Foreskin keratinocyte (primary cell): ENCODE measurements at places on chromosomes 4 and X. TPM values are rescaled to one million over a fixed set of nuclear protein-coding genes. Genes with fewer than 3 reads are reported as not detected.
A peak's percentile ranks its signal among the peaks of the same experiment; 100 is the strongest.

- DNase-seq: no peak
Observed at GRCh38 chr4:180675359-180675650, 1567.9 kb upstream of the TENM3 start.

DNA sequence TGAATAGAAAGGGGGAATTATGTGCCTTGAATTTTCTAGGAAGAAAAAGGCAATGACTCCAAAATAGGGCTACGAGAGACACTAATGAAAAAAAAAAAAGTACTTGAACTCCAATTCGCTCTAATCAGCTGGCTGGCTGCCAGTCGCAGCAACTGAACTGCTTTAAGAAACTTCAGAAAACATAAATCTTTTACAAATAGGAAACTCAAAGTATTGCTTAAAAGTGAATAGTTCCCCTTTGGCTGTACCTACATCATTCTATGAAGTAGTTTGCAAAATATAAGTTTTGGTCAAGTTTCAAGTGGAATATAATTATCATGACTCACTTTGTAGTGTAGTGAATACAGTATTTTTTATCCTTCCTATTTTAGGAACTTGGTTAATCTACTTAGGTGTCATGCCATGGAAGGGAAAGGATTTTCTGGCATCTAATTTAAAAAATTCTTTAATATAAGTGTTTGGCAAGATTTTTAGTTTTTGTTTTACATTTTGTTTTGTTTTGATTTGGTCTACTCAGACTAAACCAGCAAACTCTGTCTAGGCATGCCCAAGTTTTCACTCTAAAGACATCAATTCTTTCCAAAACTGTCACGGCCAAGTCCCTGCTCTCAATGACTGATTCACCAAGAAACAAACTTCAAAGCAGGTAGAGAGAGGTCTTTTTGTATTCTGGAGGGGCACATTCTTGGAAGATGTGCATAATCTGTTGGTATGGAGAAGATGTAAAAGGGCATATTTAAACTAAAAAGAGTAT lies 382.4 kb upstream of the GALNT7 start:
- peak; percentile 36 for DNase-seq

DNA sequence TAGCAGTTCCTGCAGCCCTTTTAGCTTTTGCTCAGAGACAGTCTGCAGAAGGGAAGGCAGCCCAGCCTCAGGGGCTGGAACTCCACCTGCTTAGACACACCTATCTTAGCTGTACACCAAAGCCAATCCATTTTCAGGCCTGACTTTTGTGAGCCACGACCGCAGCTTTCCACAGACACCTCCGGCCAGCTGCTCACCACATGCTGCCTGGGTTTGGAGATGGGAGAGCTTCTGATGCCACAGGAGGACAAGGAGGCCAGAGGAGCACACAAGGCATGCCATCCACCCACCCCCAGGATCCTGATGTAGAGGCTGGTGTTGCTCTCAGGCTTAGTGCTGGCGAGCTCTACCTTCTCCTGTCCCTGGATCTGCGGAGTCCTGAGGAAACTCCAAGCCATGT lies 141.8 kb upstream of the NALF2 start:
- no peak for DNase-seq

- no peak for DNase-seq
Observed at GRCh38 chr4:80221161-80221560, 23.9 kb downstream of the PRDM8 start.

DNA sequence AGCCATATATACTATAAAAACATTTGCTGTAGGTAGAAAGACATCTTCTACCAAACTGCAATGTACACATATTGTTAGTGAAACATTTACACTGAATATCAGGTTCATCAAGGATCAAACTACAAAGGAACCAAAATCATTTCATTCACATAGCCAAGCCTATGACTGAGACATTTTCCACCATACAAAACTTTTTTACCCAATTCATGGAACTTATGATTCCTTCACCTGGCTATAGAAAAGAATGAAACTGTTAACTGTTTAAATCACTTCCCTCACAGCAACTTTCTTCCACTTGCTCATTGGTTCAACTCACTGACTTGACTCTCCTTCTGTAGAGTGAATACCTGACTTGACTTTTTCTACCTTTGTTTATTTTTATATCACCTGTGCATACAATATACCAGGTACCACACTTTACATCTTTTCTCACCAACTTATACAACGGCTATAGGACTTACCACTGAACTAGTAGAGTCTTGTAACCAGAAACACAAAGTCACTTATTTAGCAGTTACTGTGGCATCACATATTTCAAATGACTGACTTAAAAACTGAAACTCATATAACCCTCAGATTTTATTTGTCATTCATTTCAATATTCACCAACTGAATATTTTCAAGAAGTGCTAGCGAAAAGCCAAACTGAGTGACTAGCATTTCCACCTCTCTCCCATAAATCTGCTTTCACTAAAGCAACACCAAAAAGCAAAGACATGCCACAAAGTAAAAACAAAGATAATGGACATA lies 30.9 kb downstream of the CAMK2D start:
- no peak for DNase-seq

GRCh38 chr4:14783011-14783877 lies 219.0 kb upstream of the CPEB2 start:
- peak; percentile 97 for DNase-seq

GRCh38 chr4:4421356-4421755 lies 34.5 kb downstream of the NSG1 start:
- DNase-seq: no peak

GRCh38 chr4:141090473-141090872 lies 42.8 kb downstream of the RNF150 start:
- DNase-seq: no peak

DNA sequence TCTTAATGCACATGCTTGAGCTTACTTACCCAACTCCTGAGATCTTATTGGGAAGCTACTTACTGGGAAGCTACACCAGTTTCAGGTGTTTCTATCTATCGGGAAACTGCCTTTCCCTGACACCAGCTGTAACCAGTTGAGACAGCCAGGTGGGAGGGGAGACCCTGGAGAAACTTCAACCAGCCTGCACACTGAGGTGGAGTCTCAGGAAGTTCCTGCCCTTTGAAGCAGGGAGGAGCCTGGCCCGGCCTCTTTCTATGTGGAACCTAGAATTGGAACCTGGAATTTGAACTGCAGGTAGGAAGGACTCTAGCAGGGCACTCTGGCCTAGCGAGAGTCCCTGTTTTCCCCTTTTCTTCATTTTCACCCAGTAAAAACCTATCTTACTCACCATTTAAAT lies 425.8 kb upstream of the PABPC4L start:
- no peak for DNase-seq

DNA sequence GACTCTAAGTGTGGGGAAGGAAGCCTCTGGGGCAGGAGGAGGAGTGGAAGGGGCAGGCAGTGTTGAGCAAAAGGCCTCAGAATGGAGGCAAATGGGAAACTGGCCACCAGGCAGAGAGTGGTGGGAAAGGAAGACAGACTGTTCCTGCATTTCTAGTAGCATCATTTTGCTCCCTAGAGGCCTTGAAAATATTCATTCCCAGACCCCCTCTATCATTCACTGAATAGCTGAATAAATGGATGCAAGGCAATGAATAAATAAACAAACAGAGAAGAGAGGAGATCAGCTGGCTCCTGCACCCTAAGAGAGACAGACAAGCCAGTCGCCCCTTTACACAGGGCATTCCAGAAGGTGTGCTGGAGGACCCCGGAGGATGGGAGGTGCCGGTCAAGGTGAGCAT lies 511.9 kb downstream of the BCOR start:
- no peak for DNase-seq

- DNase-seq: no peak
Observed at GRCh38 chr4:28916585-28916984, 1803.6 kb upstream of the PCDH7 start.

DNA sequence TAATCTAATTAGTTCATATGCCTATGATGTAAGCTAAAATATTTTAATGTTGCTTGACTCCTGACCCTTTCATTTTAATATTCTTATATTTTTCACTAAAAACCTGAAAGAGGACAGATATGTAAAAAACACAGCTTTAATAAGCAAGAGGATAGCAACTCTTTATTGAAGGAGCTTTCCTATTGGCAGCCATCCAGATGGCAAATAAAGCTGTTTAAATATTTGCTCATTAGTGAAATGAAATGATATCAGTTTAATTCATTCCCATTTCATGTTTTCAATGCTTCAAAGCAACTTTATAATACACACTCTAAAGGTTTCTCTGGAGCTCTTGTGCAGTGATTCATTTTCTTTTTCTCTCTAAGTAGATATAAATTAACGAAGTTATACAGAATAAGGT lies 473.4 kb downstream of the PCDH7 start:
- no peak for DNase-seq

DNA sequence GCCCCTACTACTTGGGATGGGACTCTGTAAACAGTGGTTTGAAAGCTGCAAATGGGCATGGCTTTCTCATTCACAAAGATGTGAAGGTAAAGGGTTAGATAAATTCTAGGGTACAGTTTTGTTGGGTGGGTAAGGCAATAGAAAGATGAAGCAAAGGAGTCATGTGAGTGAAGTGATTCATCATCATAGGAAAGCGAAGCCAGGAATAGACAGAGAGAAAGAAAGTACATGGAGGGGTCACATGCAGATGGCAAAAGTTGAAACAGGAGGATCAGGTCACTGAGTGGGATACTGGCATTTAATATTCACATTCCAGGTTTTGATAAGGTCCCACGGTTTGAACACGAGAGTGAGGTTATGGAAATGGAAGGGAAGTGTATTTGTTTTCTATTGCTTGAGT lies 8.2 kb upstream of the ABCG2 start:
- DNase-seq: no peak

- no peak for DNase-seq
Observed at GRCh38 chrX:118350706-118351105, 4.8 kb downstream of the WDR44 start.

DNA sequence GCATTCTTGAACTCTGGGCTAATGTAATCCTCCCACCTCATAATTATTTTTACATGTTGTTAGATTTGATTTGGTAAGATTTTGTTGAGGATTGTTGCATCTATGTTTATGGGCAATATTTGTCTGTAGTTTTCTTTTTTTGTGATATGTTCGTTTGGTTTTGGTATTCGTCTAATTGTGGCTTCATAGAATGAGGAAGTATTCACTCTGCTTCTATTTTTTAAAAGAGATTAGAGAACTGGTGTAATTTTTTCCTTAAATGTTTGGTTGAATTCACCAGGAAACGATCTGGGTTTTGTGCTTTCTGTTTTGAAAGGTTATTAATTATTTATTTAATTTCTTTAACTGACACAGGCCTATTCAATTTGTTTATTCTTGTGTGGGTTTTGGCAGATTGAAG lies 161.2 kb upstream of the NUDT6 start:
- DNase-seq: no peak

DNA sequence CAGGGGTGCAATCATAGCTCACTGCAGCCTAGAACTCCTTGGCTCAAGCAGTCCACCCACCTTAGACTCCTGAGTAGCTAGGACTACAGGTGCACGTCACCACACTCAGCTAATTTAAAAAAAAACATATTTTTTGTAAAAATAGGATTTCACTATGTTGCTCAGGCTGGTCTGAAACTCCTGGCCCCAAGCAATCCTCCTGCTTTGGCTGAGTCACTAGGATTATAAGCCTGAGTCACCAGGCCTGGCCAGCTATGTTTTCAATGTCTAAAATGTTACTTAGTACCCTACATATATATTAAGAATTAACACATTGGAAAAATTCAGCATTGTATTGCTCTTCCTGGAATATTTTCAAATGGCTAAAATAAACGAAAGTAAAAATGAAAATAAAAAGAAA lies 37.5 kb downstream of the PNPLA4 start:
- peak; percentile 35 for DNase-seq

DNA sequence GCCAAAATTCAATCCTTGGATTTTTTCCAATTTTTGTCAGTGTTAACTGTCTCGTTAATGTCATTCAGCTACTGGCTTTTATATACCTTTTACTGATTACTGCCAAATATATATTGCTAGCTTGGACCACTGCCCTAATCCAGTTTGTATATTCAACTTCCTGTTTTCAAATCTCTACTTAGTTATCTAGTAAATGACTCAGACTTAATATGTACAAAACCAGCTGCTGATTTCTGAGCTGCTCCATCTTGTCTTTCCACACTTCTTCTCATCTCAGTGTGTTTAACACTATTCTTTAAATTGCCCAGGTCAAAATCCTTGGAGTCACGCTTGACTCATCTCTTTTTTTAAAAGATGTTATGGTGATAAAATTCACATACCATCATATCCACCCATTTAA lies 1196.7 kb downstream of the RAPGEF2 start:
- no peak for DNase-seq

DNA sequence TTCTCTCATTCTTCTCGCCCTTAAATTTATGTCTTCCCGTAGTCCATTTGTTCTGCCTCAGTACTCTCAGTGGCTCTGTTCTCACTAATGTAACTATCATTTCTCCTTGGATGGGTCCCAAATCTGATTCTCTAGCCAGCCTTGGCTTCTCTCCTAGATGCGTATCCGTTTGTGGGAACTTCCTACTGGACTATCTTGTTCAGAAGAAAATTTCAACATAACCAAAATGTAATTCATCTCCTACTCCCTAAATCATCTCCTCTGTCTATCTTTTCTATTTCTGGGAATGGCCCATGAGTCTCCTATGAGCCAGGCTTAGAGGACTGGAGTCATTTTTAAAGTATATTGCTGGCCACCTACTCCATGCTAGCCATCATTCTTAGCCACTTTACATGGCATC lies 4.4 kb upstream of the C4orf36 start:
- DNase-seq: no peak

DNA sequence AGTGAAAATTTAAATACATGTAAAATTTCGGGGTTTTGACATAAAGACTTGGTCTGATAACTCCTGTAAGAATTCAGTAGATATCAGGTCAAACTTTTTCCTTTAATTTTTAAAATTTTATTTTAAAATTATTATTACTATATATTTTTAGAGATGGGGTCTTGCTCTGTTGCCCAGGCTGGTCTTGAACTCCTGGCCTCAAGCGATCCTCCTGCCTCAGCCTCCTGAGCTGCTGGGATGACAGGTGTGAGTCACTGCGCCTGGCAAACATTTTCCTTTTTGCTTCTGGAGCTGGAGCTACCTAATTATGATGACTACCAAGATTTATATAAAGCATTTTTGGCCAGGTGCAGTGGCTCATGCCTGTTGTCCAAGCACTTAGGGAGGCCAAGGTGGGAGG lies 37.3 kb downstream of the KLHL15 start:
- no peak for DNase-seq

GRCh38 chrX:78213331-78213730 lies 73.9 kb upstream of the TAF9B start:
- DNase-seq: no peak

GRCh38 chrX:109720947-109721346 lies 12.1 kb downstream of the ACSL4 start:
- DNase-seq: no peak

DNA sequence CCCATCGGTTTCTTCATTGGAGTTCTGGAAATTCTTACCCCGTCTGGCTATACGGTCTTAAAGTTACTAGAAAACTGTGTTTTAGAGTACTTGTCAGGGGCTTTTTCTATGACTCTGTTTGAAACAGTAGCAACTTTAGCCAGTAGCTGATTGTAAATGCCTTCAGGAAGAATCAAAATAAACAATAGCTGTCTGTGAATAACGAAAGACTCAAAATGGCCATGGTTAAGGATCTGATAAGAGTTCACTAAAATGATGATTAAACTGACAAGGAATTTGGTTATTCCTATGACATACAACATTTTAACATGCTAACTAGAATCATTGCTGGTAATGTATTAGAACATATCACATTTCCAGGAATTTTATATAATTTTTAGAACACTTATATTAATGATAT lies 191.0 kb downstream of the EVC2 start:
- no peak for DNase-seq

Gene ERAS
- not detected in 2 replicates for total RNA-seq

Gene SPANXB1
- not detected in 2 replicates for total RNA-seq

Gene TMEM31
- not detected in 2 replicates for total RNA-seq

Gene GPRIN3
- not detected in 2 replicates for total RNA-seq

Gene HCCS
- 31.2 and 37.3 TPM in 2 replicates for total RNA-seq

Gene SPANXA2
- total RNA-seq: not detected in 2 replicates

Gene USP17L25
- not detected in 2 replicates for total RNA-seq

Gene RBM46
- 0.04 TPM in 1 of 2 replicates, not detected in the other for total RNA-seq

Gene DMRTC1
- total RNA-seq: not detected in 2 replicates

Gene USP17L30
- total RNA-seq: not detected in 2 replicates
